ENCODE measurements at places on chromosomes 2 and 18. TPM values are rescaled to one million over a fixed set of nuclear protein-coding genes. Genes with fewer than 3 reads are reported as not detected.

GRCh38 chr2:172965433-172966212 is 110.0 kb upstream of the MAP3K20 start:
- no peak for DNase-seq

DNA sequence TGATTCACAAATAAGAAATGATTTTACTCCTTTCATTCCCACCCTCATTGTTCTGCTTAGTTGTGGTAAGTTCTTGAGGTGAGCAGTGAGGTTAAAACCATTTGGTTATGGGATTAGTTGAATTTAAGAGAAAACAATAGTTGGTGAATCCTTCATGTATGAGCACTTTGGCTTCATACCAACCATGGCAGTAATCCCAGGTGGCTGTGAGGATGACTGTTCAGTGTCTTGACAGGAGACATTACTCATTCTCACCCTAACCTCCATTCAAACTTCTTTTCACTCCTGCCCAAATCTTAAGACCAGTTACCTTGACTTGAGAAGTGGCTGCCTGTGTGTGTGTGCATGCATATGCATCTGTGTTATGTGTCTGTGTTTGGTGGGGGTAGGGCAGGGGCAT is 143.1 kb downstream of the SETBP1 start:
- no peak for DNase-seq

DNA sequence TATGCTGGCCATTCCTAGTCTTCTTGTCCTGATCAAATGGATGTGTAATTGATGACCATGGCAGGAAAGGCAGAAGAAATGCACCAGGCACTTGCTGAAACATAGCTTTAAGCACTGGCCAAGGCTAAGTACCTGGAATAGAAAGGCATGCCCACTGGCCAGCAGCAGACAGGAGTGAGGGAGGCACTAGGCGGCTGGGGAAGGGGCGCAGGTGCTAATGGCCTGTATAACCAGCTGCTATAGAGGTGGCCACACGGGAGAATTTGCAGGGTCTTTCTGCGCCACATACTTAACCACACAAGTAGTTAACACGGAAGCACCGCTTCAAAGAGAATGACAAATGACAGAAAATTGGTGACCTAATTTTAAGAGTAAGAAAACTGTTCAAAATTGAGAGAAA is 66.3 kb upstream of the CHRNA1 start:
- DNase-seq, result no peak

GRCh38 chr2:238509903-238510302 is 83.2 kb downstream of the ASB1 start:
- DNase-seq, result no peak

- no peak for DNase-seq
Measured at GRCh38 chr18:76521417-76522121, 26.5 kb upstream of the ZNF516 start.

DNA sequence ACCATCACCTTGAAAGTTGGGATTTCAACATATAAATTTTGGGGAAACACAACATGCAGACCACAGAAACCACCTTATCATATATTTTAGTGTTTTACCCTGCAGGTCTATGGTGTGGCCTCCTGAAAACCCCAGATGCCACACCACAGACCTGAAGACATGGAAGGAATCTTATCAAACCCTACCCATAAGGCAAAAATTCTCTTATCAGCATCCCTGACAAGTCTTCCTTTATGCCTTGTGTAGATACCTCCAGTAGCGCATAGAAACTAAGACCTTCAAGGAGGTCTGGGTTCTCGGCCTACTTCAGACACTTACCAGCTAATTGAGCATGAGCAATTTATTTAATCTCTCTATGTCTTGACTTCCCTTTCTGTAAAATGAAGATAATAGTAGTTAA is 59.1 kb upstream of the SLC14A2 start:
- no peak for DNase-seq

ABHD1 gene
- total RNA-seq, result 0.90 TPM

HOXD1 gene
- total RNA-seq, result not detected
